ENCODE measurements at places on chromosomes 5 and 9.

DNA sequence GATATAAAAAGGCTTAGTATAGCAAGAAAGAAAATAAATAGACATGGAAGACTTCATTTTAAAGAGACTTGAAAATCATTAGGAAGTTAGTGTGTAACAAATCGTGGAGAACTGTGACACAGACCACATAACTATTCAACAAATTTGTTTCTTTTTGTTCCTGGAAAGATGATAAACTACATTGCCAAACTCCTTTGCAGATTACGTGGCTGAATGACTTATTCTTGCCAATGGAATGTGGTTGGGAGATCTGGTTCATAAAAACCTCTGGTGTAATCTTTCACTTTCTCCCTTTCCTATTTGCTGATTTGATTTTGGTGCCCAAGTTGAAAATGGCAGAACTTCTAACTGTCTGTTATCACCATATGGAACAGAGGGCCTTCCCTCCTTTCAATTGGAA, 328.9 kb upstream of the MEF2C start:
- no peak for DNase-seq

DNA sequence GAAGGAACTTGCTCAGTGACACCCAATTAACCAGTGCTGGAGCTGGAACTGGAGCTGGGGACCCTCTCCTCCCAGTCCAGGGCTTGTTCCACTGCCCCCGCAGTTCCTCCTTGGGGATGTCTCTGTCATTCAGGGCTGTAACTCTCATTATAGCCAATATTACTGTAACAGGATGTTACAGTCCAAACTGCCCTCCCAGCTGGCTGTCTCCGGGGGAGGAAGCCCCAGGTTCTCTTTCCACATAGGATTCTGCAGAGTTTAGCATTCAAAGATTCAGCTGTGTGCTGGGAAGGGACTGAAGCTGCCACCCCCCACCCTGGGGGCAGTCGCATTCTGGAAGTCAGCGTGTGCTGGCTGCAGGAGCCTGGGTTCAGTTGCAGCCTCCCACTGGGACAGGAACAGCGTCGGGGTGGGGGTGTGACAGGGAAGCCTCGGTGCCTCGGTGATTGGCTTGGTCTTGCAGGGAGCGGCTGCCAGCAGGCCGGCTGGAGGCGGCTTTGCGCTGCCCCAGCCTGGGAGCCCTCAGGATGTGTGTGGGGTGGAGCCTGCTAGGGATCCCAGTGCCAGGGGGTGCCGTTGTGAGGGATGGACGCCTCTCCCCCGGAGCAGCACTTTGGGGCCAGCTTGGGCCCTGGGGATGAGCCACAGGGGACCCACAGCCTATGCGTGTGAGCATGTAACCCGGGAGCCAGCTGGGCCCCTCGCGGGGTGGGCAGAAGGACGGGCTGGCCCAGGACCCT, 101.1 kb downstream of the RGS3 start:
- DNase-seq = no peak

- peak; percentile 36 for DNase-seq
These were observed 1.3 kb upstream of the ANKRD18A start for GRCh38 chr9:38621434-38622287.

GRCh38 chr9:97440160-97440559, 28.3 kb downstream of the TDRD7 start:
- DNase-seq = no peak

DNA sequence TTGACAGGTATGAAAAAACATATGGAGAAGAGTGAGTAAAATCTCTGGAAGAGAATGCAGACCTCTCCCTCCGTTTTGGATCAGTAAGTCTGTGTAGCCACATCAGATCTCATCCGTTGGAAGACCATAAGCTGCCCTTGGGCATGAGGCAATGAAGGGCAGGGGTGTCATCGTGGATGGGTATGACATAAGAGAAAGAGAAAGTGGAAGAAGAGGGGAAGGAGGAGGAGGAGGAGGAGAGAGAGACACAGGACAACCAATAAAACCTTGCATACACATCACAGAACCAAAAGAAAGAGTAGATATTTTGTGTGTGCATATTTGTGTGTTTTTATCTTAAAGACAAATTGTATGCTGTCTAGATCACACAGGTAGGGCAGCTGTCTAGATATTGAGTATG, 50.7 kb downstream of the PRRC1 start:
- no peak for DNase-seq

Data from activated CD8-positive, alpha-beta memory T cell treated with anti-CD3 and anti-CD28 coated beads, Interleukin-2, amount 50 U/mL, for 4 hours (primary cell).